ENCODE measurements at places on chromosomes 2 and 18.

- peak; percentile 17 for DNase-seq
Measured at GRCh38 chr2:215269397-215270117, 42.3 kb upstream of the ATIC start.

- peak; percentile 8 for DNase-seq
Measured at GRCh38 chr2:101474731-101475384, at the start of gene RFX8. TSS of gene RFX8 (minus strand) at chr2:101475112. CDS start at chr2:101466848, 8,264 bp downstream.

GRCh38 chr2:74079522-74080341 is 68.0 kb downstream of the BOLA3 start:
- no peak for DNase-seq

DNA sequence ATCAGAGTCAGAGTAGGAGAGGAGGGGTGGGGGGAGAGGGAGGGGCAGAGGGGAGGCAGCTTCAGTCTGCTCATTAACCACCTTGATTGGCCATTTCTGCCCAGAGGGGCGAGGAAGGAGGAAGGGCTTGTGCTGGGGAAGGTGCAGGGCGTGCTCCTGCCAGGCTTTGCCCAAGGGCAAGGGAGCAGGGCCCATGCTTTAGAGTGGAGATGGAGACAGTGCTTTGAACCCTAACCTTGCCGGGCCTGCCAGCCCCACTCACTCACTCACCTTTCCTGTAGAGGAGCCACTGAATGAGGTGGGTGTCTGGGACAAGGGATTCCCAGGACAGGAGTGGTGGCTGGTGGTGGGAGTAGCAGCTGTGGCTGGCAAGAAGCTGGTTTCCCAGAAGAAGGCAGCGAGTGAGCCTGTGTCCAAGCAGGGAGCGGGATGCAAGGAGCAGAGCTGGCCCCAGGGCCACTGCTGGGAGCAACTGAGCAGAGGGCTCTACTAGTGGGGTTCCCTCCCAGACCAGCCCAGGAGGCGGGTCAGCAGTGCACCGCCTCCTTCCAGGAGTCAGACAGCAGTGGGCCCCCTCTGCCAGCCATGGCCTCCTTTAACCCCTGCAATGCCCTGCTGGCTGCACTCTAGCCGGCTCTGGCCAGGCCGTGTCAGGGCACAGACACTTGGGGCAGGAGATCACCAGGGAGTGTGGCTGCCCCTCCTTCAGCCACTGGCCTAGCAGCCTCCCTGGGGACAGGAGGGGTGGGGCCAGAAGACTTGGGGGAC is 3.6 kb upstream of the RUFY4 start:
- DNase-seq, result no peak

GRCh38 chr2:8148260-8149006 is 533.4 kb upstream of the ID2 start:
- DNase-seq, result no peak

Data from stimulated activated CD8-positive, alpha-beta memory T cell treated with anti-CD3 and anti-CD28 coated beads, Interleukin-4, amount 100 ng/mL, for 4 hours (primary cell).